NCI-H526 treated with DMSO at 0.1 percent for 48 hours (cell line): ENCODE measurements at places on chromosomes 2 and 18.

DNA sequence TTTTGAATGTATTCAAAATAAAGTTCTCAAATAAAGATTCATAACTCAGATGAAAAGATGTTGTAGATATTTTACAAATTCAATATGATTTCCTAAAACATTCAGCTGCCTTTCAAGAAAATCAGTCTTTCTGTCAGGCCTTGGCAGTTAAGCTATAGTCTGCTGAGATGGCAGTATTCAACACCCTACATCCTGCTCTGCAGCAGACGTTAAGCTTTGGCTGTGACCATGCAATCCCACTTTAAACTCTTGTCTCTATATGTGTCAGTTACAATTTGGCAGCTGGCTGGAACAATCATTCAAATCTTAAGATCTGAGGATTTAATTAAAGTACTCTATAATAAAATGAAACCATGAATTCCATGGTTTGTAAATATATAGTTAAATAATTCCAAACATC is 567.3 kb upstream of the ZNF804A start:
- no peak for DNase-seq

DNA sequence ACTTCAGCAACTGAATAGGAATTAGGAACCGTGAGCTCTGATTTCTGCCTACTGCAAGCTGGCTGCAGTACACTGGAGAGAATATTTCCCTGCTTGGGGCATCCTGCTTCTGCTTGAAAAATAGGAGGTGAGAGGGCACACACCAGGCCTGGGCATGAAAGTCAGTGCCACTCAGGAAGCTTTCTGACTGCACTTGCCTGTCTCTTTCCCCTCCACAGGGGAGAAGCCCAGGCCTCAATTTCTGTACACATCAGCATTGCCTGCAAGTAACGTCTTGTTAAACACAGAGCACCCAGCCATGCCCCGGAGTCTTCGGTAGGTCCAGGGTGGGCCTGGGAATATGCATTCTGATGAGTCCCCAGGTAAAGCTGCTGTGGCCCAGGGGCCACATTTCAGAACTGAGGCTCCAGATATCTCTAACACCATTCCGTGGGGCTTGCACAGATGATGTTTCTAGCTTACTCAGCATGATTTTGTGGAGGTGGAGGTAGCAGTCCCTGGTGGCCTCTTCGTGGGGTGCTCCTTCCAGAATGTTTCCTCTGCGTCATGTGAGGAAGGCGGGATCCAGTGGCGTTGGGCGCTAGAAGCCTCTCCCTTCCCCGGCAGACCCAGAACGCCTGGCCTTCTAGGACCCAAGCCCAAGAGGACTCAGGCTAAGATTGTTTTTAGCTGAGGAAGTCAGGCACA is 114.1 kb downstream of the ZBTB7C start:
- DNase-seq: no peak

DNA sequence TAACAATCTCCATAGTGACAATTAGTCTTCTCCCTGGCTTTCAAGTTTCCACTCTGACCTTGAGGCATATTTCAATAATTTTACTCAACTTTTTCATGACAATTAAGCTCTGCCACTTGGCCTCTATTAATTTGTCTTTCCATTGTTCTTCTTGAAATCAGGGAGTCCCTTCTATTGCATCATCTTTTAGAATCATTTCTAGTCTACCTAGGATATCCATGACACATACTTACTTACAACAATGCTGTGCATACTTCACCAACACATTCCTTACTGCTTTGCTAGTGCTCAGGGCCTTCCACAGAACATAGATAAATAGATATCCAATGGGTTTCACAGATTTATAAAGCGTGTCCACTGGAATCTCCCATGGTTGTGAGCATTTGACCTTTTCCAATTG is 331.5 kb upstream of the LRP1B start:
- no peak for DNase-seq

- DNase-seq: no peak
Observed at GRCh38 chr18:77935342-77935741, 685.7 kb downstream of the GALR1 start.

GRCh38 chr2:602571-603359 is 74.4 kb downstream of the TMEM18 start:
- DNase-seq: no peak

DNA sequence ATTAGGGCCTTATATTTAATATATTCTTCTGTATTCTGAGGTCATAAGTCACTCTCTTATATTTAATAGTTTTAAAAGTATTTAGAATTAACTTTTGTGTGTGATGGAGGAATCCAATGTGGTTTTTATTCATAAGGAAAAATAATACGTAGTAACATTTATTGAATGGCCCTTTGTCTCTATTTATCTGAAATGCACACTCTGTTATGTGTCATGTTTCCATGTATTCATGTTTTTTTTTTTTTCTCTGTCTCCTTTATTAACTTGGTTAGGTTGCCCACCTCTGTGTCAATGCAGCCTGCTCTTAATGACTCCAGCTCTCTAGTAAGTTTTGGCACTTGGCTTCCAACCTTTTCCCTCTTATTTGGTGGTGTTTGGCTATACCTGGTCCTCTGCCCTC is 33.8 kb downstream of the RNF144A start:
- DNase-seq: no peak

- DNase-seq: no peak
Observed at GRCh38 chr2:355773-356172, 67.9 kb upstream of the ALKAL2 start.

GRCh38 chr2:134134313-134134706 is 119.6 kb upstream of the MGAT5 start:
- DNase-seq: no peak

DNA sequence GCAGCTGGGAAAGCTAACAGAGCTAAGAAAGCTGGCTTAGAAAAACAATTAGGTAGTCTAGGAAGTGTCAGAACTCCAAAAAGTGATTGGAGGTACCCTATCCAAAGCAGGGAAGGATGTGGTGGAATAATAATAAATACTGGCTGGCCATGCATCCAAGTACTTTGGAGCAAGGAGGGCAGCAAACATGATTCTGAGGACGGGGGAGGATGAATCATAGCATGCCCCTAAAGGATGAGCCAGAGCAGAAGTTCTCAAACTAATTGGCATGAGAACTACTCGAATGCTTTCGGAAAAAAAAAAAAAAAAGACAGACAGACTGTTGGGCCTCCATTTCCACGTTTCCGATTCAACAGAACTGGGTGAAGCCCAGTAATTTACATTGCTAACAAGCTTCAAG is 2.4 kb downstream of the CWC22 start:
- no peak for DNase-seq

DNA sequence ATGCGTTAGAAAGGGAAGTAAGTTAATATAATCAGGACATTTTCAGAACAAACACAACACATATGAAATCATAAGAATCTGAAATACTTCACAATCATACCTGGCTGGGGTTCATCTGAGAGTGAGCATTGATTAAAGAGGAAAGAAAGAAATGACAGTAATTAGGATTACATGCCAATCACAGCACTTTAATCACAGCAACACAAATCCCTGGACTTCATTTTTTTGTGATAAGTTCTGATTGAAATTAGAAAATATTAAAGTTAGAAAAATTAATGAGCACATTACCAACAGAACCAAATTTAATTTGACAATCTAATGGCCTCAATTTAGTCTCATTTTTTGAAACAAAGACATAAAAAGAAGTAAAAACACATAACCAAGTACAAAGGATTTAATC is 121.9 kb downstream of the LRP2 start:
- no peak for DNase-seq

DNA sequence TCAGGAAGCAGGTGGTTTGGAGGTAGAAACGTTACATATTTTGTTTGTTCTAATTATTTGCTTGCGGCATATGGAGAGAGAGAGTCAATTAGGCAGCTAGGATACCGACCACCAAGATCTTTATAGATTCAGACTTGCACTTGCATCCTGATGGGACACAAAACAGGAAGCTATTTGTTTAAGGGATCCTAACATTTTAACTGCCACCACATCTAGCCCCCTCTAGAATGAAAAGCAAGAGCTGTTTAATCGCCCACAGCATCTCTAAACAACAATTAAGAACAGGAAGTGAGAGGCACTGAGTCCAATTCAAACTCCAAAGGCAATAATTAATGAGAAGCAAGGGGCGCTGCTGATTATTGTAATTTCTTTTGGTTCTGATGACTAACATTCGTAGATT is 182.0 kb upstream of the LINC00305 start:
- no peak for DNase-seq

DNA sequence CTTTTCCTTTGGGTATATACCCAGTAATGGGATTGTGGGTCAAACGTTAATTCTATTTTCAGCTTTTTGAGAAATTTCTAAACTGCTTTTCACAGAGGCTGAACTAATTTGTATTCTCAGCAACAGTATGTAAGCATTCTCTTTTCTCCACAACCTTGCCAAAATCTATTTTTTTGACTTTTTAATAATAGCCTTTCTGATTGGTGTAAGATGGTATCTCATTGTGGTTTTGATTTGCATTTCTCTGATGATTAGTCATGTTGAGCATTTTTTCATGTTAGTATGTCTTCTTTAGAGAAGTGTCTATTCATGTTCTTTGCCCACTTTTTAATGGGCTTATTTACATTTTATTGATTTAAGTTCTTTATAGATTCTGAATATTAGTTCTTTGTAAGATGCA is 145.5 kb downstream of the TRABD2A start:
- no peak for DNase-seq

GRCh38 chr2:67674668-67675067 is 277.5 kb downstream of the ETAA1 start:
- no peak for DNase-seq

- DNase-seq: no peak
Observed at GRCh38 chr2:227616631-227617030, 667 bp upstream of the SCYGR4 start.

DNA sequence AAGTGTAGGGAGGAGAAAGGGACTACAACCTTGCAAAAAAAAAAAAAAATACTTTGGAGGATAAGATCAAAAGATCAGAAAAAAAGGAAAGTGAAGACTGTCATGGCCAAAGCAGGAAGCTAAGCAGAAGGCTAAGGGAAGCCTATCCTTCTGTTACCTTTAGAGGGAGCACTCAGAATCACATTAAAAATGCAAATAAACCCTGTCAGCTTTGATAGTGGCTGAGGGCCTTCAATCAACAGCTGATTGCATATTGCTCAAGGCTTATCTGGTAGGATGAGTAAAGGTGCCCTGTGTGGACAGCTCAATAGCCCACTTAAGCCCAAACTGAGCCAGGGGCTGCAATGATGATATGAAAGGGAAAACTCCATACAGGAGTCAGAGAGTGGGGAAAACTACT is 1021.2 kb downstream of the LRP1B start:
- peak; percentile 3 for DNase-seq

DNA sequence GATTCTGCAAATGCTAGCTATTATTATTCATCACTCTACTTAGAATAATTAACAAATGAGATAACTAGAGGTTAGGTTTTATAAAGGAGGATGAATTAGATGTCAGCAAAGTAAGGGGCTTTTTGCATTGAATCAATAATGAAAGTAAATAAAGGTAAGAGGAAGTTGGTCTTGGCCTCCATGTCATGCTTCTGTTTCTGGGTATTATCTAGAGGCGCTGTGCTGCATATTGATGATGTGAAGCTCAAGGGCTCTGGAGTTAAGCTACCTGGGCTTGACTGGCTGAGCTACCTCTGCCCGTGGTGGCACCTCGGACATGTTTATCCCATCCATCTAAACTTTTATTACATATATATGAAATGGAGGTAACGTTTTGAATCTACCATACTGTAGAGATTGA is 350.9 kb downstream of the PARD3B start:
- DNase-seq: no peak

- no peak for DNase-seq
Observed at GRCh38 chr18:31783059-31783458, 22.4 kb upstream of the SLC25A52 start.

GRCh38 chr18:38940863-38941531 is 1375.4 kb upstream of the CELF4 start:
- no peak for DNase-seq

DNA sequence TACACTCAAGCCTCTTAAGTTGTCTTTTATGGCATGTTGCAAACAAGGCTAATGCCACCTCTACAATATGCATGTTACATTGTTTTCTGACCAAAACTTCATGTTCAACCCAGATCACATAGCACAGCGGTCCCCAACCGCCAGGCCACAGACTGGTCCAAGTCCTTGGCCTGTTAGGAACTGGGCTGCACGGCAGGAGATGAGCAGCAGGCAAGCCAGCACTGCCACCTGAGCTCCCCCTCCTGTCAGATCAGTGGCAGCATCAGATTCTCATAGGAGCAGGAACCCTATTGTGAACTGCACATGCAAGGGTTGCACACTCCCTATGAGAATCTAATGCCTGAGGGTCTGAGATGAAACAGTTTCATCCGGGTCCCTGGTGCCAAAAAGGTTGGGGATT is 324.8 kb upstream of the CHAC2 start:
- DNase-seq: peak; percentile 30
